T-helper 9 cell (primary cell): ENCODE measurements at places on chromosomes 2 and 18.

- no peak for DNase-seq
Observed at GRCh38 chr2:136015699-136016098, 30.3 kb upstream of the DARS1 start.

DNA sequence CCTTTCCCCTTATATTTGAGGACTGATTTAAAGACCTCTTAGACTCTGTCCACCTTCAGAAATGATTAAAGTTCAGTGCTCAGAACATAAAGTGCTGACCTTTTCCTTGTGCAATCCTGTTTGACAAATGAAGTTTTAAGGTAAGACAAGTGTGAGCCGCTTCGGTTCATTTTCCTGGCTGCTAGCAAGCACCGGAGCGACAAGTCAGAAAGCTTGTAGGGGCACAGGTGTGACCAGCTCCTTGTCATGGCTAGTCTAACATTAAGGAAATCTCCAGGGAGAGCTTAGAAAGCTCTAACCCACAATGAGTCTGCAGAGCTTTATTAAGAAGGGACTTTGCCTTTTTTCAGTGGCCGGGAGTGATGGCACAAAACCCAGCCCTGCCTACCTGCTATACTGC, 2.3 kb upstream of the NCKAP5 start:
- DNase-seq, result no peak

GRCh38 chr2:33204945-33205344, 258.2 kb downstream of the LTBP1 start:
- DNase-seq, result no peak

DNA sequence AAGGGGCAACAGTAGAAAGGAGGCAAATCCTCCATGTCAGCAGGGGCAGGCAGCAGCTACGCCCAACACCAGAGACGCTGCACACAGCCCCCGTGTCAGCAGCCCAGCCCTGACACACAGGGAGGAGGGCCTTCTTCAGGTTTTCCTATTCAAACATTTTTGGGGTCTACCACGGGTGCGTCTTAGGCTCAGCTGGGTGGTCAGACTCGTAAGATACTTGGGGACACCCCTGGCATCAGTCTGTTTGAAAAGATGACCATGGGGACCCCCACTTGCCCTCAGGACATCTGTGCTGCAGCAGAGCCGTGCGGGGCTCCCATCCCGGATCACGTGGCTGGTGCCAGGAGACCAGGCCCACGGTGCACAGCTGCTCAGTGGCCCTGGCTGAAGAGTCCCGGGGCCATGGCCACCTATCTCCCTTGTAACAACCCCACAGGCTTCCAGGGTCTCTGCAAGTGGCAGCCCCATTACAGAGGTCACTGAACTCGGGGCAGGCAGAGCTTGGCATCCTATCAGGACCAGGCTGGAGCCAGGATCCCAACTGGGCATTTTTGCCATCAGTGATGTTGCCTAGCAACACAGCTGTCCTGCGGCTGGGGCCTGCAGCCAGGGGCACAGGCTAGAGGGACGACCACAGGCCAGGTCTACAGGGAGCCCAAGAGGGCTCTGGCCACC, 82.5 kb downstream of the EDAR start:
- DNase-seq, result no peak

- DNase-seq, result no peak
Observed at GRCh38 chr18:30245766-30246455, 796.6 kb downstream of the DSC3 start.

DNA sequence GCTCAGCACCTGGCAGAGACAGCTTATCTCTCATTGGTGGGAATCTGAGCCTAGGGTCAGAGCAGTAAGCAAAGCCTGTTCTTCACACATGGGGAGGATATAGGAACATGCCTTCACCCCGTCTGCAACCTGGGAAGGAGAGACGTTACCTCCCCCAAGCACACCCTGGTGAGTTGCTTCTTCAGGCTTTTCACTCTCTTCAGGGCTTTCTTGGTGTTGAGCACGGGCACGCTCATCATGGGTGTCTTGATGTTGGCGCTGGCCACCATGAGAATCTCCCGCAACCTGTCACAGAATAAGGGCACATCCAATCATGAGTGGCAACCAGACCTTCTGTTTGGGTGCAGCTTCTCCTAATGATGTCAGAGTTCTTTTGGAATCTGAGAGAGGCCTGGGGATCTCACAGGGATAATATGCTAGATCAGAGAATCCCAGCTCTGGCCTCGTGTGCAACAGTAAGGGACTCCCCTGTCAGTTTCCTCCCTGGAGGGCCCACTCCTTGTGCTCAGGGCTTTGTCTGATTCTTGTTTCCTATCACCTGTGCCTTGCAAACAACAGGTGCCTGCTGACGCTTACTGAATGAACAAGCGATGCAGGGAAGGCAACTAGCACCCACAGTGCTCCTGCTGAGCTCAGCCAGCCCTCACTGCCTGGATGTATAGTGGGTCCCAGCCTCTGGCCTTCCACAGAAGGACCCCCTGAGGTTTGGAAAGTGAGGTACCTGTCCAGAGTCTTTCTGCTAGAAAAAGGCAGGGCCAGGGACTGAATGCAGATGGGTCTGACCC, 66.3 kb downstream of the POLR1A start:
- no peak for DNase-seq

GRCh38 chr18:30545393-30545792, 497.1 kb downstream of the DSC3 start:
- no peak for DNase-seq

DNA sequence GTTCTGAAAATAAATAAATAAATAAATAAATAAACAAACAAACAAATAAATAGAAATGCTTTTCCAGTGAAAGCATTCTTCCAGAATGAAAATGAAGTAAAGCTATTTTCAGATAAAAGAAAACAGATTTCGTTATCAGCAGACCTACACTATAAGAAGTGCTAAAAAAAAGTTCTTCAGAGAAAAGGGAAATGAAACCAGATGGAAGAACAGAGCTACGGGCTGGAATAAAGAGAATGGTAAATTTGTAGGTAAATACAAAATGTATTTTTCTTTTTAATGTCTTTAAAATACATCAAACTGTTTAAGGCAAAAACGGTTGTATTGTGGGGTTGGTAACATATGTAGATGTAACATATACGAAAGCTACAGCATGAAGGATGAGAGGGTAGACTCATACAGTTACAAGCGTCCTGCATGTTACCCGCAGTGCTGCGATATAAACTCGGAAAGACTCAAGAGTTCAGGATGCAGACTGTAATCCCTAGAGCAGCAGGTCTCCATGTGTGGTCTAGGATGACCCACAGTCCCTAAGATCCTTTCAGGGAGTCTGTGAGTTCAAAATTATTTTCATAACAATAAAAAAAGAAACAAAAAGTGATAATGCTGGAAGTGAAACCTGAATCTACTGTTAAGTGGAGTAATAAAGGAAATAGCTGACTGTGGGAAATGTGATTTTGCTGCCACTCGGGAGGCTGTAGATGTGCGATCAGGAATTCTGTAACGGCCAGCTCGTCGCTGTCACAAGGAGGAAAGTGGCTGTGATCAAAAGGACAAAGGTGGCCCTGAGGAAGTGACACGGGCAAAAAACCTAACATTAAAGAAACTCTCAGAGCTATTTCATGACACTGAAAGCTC, 5.3 kb upstream of the RAB12 start:
- DNase-seq, result no peak

DNA sequence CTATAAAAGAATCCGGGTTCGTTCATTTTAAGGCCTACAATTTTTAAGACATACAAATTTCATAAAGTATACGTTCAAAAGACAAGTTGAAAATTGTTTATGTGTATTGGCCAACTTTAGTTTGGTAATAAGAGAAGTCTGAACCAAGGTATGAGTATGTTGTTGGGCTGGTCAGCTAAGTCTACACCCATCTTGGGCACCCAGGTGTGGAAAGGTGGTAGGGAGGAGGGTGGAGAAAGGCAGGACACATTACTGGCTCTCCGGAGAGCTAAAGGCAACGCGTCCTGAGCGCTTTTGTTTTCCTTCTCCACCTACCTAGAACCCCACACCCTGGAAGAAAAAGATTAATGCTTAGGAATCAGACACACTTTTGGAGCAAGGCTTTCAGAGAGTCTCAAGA, 899 bp upstream of the PELI1 start:
- DNase-seq, result no peak

DNA sequence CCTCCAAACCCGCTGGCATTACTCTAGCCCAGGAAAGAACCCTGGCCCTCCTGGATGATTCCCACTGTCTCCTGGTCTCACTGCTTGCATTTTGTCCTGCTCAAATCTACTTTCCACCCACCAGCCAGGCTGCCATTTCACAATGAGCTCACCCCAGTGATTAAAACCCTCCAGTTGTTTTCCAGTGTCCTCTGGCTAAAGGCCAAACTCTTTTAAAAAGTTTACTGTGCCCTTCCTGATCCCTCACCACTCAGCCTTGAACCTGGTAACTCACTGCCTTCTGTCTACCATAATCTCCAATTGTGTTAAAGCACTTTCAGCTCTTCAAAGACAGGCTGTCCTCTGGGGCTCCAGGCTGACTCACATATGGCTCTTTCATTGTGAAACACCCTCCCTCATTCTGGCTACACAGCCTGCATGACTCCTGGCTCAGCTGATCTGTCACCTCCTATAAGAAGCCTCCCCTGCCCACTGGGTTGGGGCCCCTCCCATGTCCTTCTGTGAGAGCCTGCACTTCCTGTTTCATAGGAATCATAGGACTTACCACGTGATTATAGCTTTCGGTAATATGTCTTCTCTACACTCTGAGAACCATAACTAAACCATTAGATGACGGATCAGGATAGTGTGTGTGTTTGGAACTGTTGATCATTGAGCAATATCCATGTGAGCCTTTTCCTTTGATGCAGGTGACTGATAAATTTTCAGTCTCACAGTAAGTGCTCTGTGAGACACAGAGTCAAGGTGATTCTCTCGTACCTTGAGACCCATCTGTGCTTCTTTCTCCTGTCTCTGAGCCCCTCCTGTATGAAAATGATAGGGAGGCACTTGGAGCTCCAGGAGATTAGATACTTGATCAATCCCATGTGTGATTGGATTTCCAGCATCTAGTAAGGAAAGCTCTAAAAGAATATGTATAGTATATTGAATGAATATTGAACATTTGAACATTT, 590.8 kb upstream of the ID2 start:
- DNase-seq, result no peak

DNA sequence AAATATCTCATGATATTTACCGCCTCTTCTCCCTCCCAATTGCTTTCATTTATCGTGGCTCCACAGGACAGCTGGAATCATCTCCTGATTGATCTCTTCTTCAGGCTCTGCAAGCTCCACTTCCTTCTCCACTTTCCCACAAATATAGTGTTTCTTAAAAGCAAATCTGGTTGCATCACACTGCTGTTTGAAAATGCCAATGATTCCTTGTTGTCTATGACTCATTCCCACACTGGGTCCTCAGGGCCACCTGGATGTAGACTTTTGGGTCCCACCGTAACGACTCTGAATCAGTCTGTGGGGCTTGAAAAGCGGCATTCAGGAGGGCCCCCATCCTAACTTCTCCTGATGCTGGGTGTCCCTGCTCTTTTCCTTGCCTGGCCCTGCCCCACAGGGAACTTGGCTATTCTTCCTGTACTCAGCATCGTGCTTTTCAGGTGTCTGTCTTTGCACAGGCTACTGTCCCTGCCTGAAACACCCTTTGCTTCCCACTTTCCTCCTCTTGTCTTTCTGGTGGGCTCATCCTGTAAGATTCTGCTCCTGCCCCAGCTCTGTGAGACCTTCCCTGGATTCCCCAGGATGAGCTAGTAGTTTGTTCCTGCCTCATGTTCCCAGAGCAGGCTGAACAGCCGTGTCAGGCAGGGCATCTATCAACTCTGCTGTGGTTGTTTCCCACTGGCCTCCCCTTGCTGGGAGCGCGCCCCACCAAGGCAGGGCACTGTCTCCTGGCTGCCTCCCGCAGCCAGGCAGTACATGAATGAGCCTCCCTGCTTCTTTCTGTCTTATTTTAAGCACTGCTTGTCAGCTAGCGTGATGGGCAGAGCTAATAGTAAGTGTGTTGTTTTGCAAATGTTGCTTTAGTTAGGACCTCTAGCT, 111.9 kb downstream of the KCTD1 start:
- no peak for DNase-seq

- peak; percentile 70 for DNase-seq
Observed at GRCh38 chr18:63161761-63162195, 157.8 kb downstream of the BCL2 start.

GRCh38 chr2:205698286-205699268, 16.3 kb downstream of the NRP2 start:
- DNase-seq, result no peak
